ENCODE measurements at places on chromosomes 4 and X.
A peak's percentile ranks its signal among the peaks of the same experiment; 100 is the strongest.

DNA sequence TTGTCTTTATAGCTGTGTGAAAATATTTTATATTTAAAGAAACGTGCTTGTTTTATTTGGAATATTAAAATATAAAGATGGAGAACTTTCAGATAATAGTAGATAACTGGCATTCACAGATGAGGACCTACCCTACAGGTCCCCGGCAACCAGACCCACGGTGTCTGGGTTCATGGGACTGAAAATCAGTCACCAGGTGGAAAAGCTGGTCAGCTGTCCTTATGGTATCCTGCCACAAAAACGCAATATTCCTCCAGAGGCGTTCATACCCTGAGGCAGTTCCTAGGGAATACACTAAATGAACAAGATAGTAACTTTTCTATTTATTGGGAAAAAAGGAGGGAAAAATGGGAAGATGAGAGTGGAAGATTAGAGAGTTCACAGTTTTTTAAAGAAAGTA is 1.2 kb downstream of the TLR6 start:
- DNase-seq: no peak

DNA sequence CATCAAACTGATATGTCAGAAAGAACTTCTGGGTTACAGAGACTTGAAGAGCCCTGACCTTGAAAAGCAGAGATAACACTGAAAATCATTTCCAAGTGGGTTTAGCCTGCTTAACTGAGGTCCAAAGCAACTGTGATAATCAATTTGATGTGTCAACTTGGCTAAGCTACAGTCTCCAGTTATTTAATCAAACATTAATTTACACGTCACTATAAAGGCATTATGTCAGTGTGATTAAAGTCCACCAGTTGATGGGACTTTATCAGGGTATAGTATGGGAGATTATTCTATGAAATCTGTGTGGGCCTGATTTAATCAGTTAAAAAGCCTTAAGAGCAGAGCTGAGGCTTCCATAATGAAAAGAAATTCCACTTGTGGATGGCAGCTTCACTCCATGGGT is 69.1 kb upstream of the PRSS48 start:
- no peak for DNase-seq

DNA sequence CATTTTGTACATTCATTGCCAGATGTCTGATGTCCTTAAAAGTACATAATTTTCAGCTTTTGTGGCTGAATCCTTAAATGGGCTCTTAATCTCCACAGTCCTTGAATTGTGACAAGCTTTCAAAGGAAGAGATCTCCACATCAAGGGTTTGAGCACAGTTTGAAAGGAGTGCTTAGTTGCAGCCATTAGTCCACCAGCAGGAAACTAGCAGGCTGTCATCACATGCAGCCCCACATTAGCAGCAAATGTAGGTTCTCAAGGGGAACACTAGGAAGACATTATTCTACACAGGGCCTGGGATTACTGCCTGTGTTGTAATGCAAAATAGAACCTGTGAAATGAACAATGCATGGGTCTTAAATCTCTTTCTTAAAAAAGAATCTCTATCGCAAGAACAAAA is 173.2 kb downstream of the CBLL2 start:
- no peak for DNase-seq

- no peak for DNase-seq
These were observed 279.9 kb upstream of the SLIT2 start for GRCh38 chr4:19971829-19972228.

DNA sequence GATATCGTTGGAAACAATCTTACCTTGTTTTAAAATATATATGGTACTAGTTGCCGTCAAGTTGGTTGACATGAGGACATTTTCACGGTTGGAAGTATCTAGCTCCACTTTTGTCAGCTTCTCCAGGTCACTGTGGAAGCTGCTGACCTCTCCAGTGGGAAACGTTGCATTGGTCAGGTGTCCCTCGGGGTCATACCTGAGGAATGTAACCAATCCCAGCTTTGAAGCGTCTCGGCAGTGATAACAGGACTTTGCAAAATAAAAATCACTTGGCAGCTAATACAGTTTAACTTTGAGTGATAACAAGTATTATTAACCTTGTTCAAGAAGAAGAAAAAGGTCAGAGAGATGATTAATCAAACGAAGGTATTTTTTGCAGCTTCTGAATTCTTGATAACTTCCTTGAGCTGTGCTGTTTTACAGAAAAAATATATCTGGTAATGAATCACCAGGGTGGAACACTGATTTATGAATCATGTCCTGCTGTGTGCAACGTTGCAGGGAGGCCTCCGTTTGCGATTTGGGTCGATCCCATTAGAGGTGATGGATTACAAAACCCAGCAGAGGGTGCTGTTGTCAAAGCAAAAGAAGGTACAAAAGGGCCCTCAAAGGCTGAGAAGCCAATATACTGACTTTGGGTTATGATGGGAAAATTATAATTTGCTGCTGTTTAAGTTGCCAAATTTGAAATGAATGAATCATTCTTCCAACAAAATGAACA is 60.1 kb downstream of the SH2D1A start:
- peak; percentile 59 for DNase-seq

DNA sequence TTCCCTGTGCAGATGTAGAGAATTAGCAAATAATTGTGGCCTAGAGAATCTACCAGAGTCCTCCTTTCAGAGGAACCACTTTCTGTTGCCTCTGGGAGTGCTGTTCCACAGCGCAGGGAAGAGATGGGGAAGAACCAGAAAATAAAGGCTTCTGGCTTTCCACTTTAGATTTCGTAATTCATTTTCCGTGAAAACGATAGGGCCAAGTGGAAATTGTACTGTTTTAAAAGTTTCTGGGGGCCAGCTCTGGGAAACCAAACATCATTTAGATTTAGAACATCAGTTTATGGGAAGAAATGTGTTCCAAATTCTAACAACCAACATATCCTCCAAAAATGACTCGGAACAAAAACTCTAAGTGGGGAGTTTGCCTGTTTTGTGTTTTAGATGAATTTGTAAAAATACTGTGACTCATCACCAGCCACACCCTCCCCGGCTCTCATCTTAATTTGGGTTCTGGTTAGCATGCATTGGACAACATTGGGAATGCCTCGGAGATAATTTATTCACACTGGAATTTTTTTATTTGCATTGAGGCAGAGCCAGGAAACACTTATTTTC is 65.2 kb upstream of the LNX1 start:
- DNase-seq: no peak
